ENCODE measurements at places on chromosomes 2 and 18. TPM values are rescaled to one million over a fixed set of nuclear protein-coding genes. Genes with fewer than 3 reads are reported as not detected.

The FABP1 gene
- 44.5 TPM for total RNA-seq

The TEKT4 gene
- not detected for total RNA-seq

The LDLRAD4 gene
- total RNA-seq = 1.2 TPM

The CLEC4F gene
- total RNA-seq = not detected

The SPATA3 gene
- not detected for total RNA-seq

DNA sequence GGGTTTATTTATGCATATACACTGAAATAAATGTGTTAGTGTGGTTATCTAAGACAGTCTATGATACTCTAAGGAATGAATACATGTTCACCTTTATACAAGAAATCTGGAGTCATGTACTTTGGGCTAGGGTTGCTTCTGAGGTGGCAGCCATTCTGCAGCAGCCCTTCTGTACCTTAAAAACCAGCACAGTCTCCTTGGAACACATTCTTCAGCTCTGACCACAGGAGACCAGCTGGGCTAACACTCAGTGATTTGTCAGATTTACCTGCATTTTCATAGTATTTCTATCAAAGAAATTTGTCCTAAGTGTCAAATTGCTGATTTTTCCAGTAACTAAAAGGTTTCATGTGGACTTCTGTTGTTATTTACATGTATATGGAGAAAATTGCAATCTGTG lies 167.7 kb downstream of the CAMKMT start:
- H3K4me1 ChIP-seq = peaks cover 2% of the 10 kb centered on the region
- DNase-seq = no peak
- H3K27ac ChIP-seq = no peak overlapping the region
- no peaks in the 10 kb centered on the region for H3K36me3 ChIP-seq

GRCh38 chr2:41998186-41999127 lies 49.4 kb upstream of the PKDCC start:
- H3K27ac ChIP-seq = no peak overlapping the region
- H3K4me1 ChIP-seq = no peaks in the 10 kb centered on the region
- H3K4me3 ChIP-seq = no peak overlapping the region
- no peak for DNase-seq
- H3K27me3 ChIP-seq = no peaks in the 10 kb centered on the region
- H3K36me3 ChIP-seq = no peaks in the 10 kb centered on the region

DNA sequence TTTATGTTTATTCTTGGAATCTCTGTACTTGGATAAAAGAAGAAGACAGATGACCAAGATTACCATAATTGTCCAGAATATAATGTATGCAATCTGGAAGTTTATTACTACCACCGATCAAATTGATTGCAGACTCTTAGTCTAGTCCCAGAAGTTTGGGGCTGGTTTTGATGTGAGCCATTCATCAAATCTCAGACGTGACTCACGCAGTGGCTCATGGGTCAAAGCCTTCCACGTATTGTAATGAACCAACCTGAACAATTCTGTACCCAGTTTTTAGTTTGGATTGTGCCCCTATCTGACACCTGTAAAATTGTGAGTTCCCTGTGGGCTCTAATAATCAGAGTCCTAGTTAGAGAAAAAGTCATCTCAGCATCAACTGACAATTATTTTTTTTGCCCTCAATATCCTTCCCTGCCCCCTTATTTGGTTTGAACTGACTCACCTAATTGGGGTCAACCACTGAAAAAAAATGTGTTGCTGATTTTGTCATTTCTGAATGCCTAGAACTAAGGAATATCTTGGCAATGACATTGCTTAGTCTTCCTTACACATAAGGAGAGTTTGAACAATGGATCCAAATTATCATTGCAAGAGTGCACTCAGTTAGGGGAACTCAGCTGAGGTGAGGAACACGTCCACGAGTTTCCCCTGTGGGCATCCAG lies 219.5 kb upstream of the NRP2 start:
- no peak for DNase-seq
- no peaks in the 10 kb centered on the region for H3K27me3 ChIP-seq
- H3K4me3 ChIP-seq = no peak overlapping the region
- H3K4me1 ChIP-seq = no peaks in the 10 kb centered on the region
- no peak overlapping the region for H3K27ac ChIP-seq
- H3K36me3 ChIP-seq = no peaks in the 10 kb centered on the region

GRCh38 chr2:240839152-240840143 lies 19.4 kb upstream of the KIF1A start:
- no peaks in the 10 kb centered on the region for H3K27me3 ChIP-seq
- no peak overlapping the region for H3K4me3 ChIP-seq

- peak overlapping the region; percentile 70 for H3K27ac ChIP-seq
- H3K27me3 ChIP-seq = no peaks in the 10 kb centered on the region
- no peaks in the 10 kb centered on the region for H3K36me3 ChIP-seq
- H3K4me1 ChIP-seq = peaks cover 55% of the 10 kb centered on the region
- H3K4me3 ChIP-seq = no peak overlapping the region
- peak; percentile 49 for DNase-seq
These were observed 102.4 kb downstream of the BABAM2 start for GRCh38 chr2:27992787-27993401.

- no peaks in the 10 kb centered on the region for H3K27me3 ChIP-seq
- H3K4me1 ChIP-seq = no peaks in the 10 kb centered on the region
- no peak for DNase-seq
- H3K36me3 ChIP-seq = peaks cover 4% of the 10 kb centered on the region
These were observed 99.0 kb upstream of the MCFD2 start for GRCh38 chr2:47014564-47015051.

DNA sequence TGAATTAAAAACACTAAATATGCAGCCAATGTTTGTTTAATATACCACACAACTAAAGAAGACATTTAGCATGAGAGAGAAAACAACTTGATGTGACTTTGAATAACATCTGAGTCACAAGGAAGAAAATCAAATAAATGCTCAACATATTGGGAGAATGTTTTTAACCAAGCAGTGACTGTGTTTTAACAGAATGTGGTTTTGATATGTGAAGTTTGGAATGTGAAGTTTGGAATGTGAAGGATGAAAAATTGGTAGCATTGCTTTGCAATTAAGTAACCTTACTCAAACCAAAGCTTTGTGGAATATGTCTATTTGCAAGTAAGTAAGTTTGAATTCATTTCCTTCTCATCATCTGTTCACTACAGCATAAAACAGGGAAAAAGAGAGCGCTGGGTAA lies 128.2 kb upstream of the DNAJC10 start:
- H3K27me3 ChIP-seq = no peaks in the 10 kb centered on the region
- no peaks in the 10 kb centered on the region for H3K36me3 ChIP-seq
- H3K27ac ChIP-seq = no peak overlapping the region
- no peaks in the 10 kb centered on the region for H3K4me1 ChIP-seq
- no peak for DNase-seq
- no peak overlapping the region for H3K4me3 ChIP-seq

- no peak overlapping the region for H3K4me3 ChIP-seq
- peaks cover 3% of the 10 kb centered on the region for H3K4me1 ChIP-seq
- H3K36me3 ChIP-seq = no peaks in the 10 kb centered on the region
- H3K27me3 ChIP-seq = no peaks in the 10 kb centered on the region
- no peak overlapping the region for H3K27ac ChIP-seq
- DNase-seq = no peak
These were observed 71.7 kb downstream of the HPCAL1 start for GRCh38 chr2:10374362-10374943.

GRCh38 chr2:238148981-238149380 lies 9.8 kb upstream of the ERFE start:
- no peak overlapping the region for H3K27ac ChIP-seq
- DNase-seq = no peak
- no peaks in the 10 kb centered on the region for H3K27me3 ChIP-seq

DNA sequence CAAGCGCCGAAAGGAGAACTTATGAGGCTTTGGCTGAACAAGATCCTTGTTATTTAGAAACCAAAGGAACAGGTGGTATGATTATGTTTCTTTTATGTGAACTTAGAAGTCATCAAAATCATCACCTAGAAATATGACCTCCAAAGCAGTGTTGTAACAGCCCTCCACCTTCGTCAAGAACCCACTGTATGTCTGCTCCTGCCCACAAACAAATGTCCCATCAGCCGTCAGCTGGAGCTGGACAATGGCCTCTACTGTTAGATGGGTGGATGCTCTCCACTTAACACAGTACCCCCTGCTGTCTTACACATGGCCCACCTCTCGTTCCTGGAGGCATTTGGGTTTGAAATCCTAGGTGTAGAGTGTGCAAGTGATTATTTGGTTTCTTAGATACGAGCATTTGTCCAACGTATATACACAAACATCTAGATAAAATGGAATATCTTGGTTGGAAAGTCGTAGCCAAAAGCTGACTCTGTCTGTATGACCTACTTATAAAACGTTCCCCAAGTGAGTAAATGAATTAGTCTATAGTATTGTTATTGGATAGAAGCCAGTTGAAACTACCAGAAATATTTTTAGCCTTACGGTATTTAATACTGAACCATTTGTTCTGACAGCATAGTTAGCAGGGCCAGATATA lies 113.0 kb downstream of the CRIM1 start:
- H3K27ac ChIP-seq = no peak overlapping the region
- DNase-seq = no peak
- no peak overlapping the region for H3K4me3 ChIP-seq
- H3K36me3 ChIP-seq = peaks cover 2% of the 10 kb centered on the region
- no peaks in the 10 kb centered on the region for H3K27me3 ChIP-seq

GRCh38 chr2:27077231-27077630 lies 1.2 kb upstream of the EMILIN1 start:
- H3K36me3 ChIP-seq = no peaks in the 10 kb centered on the region
- H3K27ac ChIP-seq = no peak overlapping the region
- DNase-seq = no peak
- H3K27me3 ChIP-seq = no peaks in the 10 kb centered on the region
- no peak overlapping the region for H3K4me3 ChIP-seq

DNA sequence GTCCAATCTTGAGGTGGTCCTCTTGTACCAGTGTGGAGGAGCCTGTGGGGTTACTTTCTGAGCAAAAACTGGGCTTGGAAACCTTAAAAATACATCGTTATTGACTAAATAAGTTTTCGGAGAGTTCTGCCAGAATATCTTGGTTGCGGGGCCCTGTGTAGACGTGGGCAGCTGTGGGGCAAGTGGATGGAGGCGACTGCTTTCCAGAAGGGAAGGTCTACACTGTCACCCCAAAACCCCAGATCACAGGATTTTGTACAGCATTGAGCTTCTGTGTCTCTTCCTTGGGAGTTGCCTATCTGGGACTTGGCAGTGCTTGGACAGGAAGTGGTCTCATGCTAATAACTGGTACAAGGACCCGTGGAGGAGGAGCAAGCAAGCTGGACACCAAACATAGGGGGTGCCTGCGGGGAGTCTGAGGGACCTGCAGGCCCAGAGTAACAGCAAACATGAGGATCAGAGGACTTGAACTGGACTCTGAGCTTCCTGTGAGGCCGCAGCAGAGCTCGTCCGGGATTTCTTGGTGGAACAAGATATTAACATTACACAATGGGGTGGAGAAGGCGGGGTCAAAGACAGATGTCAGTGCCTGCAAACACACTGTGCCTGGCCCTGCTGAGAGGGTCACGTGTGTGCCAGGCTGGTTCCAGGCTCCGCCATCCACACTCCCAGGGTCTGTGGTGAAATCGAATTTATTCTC lies 48.0 kb upstream of the CTLA4 start:
- no peak overlapping the region for H3K4me3 ChIP-seq
- H3K27ac ChIP-seq = no peak overlapping the region
- no peaks in the 10 kb centered on the region for H3K36me3 ChIP-seq
- peaks cover 11% of the 10 kb centered on the region for H3K4me1 ChIP-seq
- no peaks in the 10 kb centered on the region for H3K27me3 ChIP-seq
- DNase-seq = peak; percentile 39

DNA sequence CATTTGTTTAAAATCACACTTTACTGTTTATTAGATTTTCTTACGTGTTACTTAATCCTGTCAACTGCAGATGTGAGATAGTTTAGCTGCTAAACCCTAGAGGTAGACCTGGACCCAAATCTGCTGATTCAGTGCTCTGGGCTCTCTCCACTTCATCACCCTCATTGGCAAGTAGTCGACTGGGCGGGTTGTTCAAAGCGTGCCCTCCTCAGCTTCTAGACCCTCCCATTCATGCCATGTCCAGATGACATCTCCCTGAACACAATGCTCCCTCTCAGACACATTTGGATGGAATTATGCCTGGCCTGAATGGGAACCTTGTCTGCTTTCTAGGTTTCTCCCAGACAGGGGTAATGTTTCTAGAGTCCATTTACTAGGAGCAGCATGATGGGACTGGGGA lies 43.7 kb downstream of the RPIA start:
- H3K27me3 ChIP-seq = no peaks in the 10 kb centered on the region
- no peaks in the 10 kb centered on the region for H3K36me3 ChIP-seq
- no peaks in the 10 kb centered on the region for H3K4me1 ChIP-seq

GRCh38 chr18:23071285-23071684 lies 64.0 kb upstream of the CABLES1 start:
- H3K36me3 ChIP-seq = no peaks in the 10 kb centered on the region
- no peak overlapping the region for H3K4me3 ChIP-seq
- no peak for DNase-seq

Measured in Caco-2 (cell line).